ENCODE measurements at places on chromosomes 5 and 9. TPM values are rescaled to one million over a fixed set of nuclear protein-coding genes. Genes with fewer than 3 reads are reported as not detected.

FOXD4L4 gene
- total RNA-seq = 0.27 TPM

PLPP6 gene
- 1.1 TPM for total RNA-seq

SLC22A5 gene
- total RNA-seq = 12.9 TPM

CCDC187 gene
- total RNA-seq = 0.81 TPM

TXNDC8 gene
- total RNA-seq = not detected

GFPT2 gene
- total RNA-seq = under 0.01 TPM

C9orf50 gene
- not detected for total RNA-seq

FLT4 gene
- 0.27 TPM for total RNA-seq

ZDHHC11B gene
- total RNA-seq = 1.6 TPM

KCNMB1 gene
- 0.27 TPM for total RNA-seq

MPDZ gene
- 6.2 TPM for total RNA-seq

PLPP7 gene
- total RNA-seq = 5.9 TPM

CDH6 gene
- under 0.01 TPM for total RNA-seq

All from hematopoietic multipotent progenitor cell (in vitro differentiated cells).